ENCODE measurements at places on chromosomes 3 and 15.

- no peak for DNase-seq
Observed at GRCh38 chr15:70833861-70834765, 19.8 kb downstream of the LARP6 start.

- no peak for DNase-seq
Observed at GRCh38 chr3:141406265-141406664, 38.0 kb downstream of the ZBTB38 start.

DNA sequence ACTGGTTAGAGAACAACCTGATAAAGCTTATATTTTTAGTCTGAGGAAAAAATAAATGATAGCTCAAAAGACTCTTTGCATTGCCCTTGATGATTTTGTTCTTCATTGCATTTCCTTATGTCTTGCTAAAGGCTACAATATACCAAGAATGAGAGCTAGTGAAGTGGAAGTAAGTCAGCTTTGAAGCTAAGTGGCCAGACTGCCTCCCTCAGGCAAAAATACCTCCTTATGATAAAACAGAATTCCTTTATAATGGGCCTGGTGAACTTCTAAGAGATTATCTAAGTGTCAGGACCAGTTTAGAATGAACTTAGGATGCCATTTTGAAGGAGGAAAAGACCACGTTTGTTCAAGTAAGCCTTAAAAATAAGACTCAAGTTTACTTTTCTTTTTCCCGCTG, 678.4 kb downstream of the ROBO2 start:
- no peak for DNase-seq

GRCh38 chr3:13415236-13415986, 4.7 kb downstream of the NUP210 start:
- DNase-seq: no peak

- DNase-seq: no peak
Observed at GRCh38 chr3:185236969-185237368, 16.9 kb downstream of the EHHADH start.

- no peak for DNase-seq
Observed at GRCh38 chr3:39378088-39378487, 5.1 kb upstream of the SLC25A38 start.

- DNase-seq: no peak
Observed at GRCh38 chr15:40276927-40277326, 5.9 kb downstream of the ANKRD63 start.

- DNase-seq: peak; percentile 56
Observed at GRCh38 chr3:171614318-171614921, 154.2 kb upstream of the TNIK start.

GRCh38 chr3:160478338-160478737, 28.8 kb upstream of the TRIM59 start:
- DNase-seq: no peak

DNA sequence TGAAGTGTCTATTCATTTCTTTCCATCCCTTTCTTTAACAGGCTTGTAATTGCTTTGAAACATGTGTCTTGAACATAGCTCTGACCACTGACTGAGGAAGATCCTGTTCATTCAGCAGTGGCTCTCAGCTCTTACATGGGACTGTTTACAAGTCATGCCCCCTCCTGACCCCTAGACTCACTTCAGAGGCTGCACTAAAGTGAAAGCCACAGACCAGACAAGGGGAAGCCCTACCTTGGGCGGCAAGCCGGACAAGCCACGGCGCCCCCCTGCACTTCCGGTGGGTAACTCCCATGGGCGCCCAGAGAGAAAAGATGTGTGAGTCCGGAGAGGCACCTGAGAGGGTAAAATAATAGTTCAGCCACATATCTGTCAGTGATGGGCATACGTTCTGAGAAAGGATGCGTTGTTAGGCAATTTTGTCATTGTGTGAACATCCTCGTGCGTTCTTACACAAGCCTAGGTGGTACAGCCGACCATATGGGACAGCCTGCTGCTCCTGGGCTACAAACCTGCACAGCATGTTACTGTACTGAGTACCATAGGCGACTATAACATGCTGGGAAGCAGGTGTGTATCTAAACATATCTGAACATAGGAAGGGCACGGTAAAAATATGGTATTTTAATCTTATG, 116.2 kb downstream of the CHSY1 start:
- DNase-seq: no peak

- DNase-seq: peak; percentile 30
Observed at GRCh38 chr3:72604328-72604727, 243.9 kb downstream of the SHQ1 start.

- peak; percentile 62 for DNase-seq
Observed at GRCh38 chr3:72009851-72010443, 225.0 kb upstream of the PROK2 start.

DNA sequence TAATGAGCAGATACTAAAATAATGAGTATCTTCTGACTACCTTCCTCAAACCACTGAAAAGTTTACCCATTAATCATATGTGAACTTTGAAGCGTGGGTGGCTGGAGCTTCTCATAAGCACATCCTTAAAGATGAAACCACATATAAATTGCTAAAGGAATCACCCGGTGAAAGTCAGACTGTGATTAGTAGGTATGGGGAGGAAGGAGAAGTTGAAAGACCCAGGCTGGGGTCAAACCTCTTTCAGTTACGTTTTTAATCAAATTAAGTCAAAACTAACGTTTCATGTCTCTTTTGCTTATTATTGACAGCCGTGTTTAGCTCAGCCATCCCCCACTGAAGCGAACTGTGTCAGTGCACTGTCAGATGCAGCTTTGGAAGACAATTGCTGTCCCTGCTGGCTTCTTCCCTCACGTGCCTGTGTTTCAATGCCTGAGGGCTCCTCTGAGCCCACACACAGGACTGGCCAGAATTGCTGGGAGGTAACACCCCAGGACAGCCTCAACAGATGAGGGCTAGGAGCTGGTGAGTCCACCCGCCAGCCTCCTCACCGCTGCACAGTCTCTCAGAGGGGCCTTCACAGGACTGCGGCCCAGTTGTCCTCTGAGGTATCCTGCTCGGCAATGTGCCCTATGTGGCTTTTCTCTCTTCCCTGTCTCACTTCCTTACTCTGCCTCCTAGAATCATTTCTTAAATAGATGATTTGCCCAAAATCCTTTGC, 29.3 kb upstream of the SH3BP5 start:
- no peak for DNase-seq

DNA sequence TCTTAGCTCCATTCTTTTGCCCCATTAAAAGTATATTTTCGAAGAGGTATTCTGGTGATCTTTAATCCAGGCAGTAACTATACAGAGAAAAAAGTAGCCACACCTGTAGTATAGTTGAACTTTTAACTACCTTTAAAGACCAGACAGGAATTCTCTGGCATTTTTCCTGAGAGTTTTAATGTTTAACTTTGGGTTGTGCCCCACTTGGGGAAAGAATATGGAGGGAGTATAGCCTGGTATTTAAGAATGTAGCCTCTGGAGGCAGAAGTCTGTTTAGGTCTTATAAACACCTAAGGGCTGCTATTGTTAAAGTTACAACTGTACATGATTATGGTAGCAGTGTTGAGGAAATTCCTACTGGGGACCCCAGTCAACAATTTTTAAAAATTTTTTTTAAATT, 19.3 kb downstream of the C3orf85 start:
- DNase-seq: no peak

DNA sequence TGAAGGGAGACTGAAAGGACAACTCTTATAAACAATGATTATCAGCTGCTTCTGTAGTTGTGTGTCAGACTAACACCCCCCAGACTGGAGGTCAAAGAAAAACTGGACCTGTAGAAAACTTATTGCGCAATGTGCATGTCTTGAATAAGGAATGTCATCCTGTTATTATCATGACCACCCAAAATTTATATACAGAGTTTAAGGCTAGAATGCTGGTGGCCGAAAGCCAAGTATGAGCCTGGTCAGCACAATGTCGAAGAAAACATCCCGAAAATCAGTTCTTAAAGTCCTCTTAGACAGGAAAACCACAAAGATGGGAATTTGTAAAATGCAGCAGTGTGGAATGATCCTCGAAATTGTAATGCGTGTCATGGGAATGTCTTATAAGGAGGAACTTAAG, 29.3 kb downstream of the RFTN1 start:
- DNase-seq: no peak

DNA sequence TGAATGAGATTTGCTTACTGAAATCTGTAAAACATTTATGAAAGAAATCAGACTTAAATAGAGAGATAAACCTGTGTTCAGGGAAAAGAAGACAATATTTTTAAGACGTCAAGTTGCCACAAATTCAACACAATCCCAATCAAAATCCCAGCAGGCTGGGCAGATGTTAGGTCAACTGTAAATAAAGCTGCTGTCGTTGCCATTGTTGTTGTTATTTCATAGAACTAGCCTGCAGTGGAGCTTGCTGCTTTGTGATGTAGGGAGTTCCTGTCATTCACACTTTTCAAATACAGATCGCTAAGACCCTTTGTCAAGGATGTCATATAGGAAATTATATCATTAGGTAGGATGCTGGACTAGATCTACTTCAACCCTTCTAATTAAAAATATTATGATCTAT, 123.1 kb downstream of the NEO1 start:
- no peak for DNase-seq

GRCh38 chr3:66405701-66406091, 95.1 kb downstream of the LRIG1 start:
- DNase-seq: peak; percentile 63

DNA sequence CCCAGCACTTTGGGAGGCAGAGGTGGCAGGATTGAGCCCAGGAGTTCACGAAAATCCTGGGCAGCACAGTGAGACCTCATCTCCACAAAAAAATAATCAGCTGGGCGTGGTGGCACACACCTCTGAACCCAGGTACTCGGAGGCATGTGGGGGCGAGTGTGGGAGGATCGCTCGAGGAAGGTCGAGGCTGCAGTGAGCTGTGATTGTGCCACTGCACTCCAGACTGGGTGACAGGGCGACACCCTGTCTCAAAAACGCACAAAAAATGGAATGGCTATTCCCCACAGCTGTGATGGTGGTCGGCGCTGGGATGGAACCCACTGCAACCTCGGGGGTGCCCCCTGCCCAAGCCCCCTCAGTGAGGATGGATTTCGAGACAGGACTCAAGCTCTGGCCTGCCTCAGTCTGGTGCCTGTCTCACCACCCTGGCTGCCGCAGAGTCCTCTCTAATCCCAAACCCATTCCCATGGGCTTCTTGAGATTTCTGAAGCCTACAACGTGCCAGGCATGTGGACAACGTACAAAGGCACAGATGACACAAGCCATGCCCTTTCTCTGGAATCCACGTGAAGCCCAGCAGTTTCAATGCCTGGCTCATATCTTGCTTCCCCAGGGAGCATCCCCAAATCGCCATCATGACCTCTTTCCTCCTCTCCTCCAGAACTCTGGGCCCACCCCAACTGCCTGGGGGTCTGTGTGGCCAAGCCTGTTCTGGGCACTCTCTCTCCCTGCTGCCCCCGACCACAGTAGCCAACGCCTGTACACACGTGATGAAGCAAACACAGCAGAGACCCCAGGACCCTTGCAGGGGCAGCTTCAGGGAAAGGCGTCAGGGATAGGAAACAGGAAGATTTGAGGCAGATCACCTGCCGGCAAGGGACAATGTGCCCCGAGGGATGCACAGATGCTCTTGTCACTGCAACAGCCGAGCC, 32.4 kb downstream of the ADAMTS17 start:
- DNase-seq: no peak

DNA sequence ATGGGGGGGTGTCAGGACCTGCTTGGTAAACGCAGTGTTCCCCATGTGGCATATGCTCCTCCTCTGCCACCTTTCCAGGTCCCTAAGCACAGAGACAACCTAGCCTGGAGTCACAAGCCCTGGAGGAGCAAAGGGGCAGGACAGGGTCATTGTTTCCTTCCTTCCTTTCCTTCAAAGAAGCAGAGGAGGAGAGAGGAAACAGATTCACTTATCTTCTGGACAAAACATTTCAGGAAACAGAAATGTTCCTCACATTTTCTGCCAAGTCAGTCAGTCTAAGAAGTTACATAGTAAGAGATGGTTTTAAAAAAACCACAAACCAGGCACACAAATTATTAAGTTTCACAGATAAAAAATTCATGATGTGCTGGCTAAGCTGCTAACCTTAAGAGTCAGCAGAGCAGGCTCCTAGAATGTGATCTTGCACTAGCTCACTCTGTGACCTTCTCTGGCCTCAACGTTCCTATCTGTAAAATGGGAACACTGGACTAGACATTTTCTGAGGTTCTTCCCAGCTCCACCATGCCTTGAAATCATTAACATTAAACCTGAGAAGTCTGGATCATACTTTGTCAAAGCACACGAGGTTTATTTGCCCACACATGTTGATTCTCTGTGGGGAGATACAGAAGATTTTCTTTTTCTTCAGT, 47.9 kb downstream of the ATP13A5 start:
- DNase-seq: no peak

- peak; percentile 65 for DNase-seq
Observed at GRCh38 chr3:17233398-17233800, 348.6 kb downstream of the PLCL2 start.

DNA sequence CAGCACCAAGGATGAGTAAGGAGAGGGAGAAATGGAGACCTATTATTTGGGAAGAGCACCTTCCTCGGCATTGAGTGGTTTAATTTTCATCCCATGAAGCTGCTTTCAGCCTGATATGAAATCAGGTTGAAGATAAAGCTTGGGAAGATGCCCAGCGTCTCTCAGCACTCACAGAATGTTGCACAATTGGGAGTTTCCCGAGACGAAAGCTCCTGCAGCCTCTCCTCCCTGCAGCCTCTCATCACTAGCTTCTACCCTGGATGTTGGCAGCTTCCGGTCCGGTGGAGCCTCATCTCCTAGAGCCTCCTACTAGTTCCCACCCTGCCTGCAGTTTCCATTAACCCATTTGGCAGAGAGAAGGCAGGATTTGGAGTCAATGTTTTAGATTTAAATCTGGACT, 40.3 kb downstream of the EDEM1 start:
- no peak for DNase-seq

DNA sequence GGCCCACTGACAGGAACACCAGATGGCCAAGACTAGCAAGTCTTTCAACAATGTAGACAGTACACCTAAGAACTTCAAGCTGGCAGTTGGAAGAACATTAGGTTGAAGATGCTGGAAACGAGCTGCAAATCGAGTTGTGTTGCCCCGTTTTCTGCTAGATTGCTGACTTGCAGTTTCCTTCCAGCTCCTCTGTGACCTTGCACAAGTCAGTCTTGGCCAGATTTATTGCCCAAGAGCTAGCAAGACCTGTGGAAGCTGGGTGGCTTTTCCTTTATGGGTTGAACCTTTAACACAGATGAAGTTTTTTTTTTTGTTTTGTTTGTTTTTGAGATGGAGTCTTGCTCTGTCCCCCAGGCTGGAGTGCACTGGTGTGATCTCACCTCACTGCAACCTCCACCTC, 2.9 kb upstream of the RBM6 start:
- no peak for DNase-seq

GRCh38 chr3:34696831-34697230, 898.4 kb downstream of the PDCD6IP start:
- no peak for DNase-seq

All from Ammon's horn (tissue), 1 donor.